Urinary bladder (tissue), 4 donors: ENCODE measurements at places on chromosomes 6 and 20. TPM values are rescaled to one million over a fixed set of nuclear protein-coding genes. Genes with fewer than 3 reads are reported as not detected.

GRCh38 chr6:123888771-123889513 lies 85.3 kb downstream of the NKAIN2 start:
- no peak for DNase-seq

The NHSL1 gene
- polyA plus RNA-seq: 1.7 TPM

The EFCAB8 gene
- polyA plus RNA-seq: 0.11 TPM

- DNase-seq: no peak
These were observed 37.1 kb upstream of the TFAP2A start for GRCh38 chr6:10451828-10452509.

The METTL24 gene
- 4.3 TPM for polyA plus RNA-seq

- DNase-seq: no peak
These were observed 573.8 kb downstream of the EPM2A start for GRCh38 chr6:145161501-145161900.
